PC-3 (cell line): ENCODE measurements at places on chromosomes 13 and 19. TPM values are rescaled to one million over a fixed set of nuclear protein-coding genes. Genes with fewer than 3 reads are reported as not detected.

Gene TMIGD2
- total RNA-seq = not detected in 2 replicates

Gene HIPK4
- 0.46 TPM in 1 of 2 replicates, not detected in the other for total RNA-seq

Gene C3
- total RNA-seq = 13.3 and 16.9 TPM in 2 replicates

Gene CACNG7
- total RNA-seq = not detected in 2 replicates

Gene CLDND2
- total RNA-seq = 0.95 TPM in 1 of 2 replicates, not detected in the other

Gene NLRP4
- not detected in 2 replicates for total RNA-seq

Gene OR10H1
- not detected in 2 replicates for total RNA-seq

Gene OR7C1
- not detected in 2 replicates for total RNA-seq
